ENCODE measurements at places on chromosomes 12 and 14. TPM values are rescaled to one million over a fixed set of nuclear protein-coding genes. Genes with fewer than 3 reads are reported as not detected.
A peak's percentile ranks its signal among the peaks of the same experiment; 100 is the strongest.

- DNase-seq, result no peak
Measured at GRCh38 chr14:85165094-85165493, 364.9 kb upstream of the FLRT2 start.

GRCh38 chr12:89945123-89945522 lies 236.5 kb upstream of the ATP2B1 start:
- DNase-seq, result no peak

DNA sequence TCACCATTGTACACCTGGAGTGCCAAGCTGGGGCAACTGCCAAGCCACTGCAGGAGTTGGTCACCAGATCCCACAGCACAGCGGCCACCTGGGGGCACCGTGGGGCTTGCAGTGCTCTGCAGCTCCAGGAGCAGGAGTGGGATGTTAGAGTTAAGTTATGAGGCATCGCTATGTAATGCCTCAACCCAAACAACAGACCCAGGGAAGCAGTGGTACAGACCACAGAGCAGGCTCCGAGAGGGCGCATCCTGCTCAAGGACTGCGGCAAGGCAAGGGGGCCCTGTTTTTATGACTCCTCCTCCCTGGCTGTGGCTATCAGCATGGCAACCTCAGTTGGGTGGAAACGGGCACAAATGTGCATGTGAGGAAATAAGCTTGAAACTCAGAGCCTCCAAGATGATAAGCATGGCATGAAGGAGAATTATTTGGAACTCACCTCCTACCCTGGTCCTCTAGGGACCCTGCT lies 63.1 kb downstream of the ARL6IP4 start:
- DNase-seq, result peak; percentile 90

GRCh38 chr12:11855983-11856374 lies 206.5 kb downstream of the ETV6 start:
- no peak for DNase-seq

GRCh38 chr12:46538976-46539375 lies 166.4 kb upstream of the SLC38A2 start:
- DNase-seq, result no peak

- no peak for DNase-seq
Measured at GRCh38 chr12:131830914-131831571, 2.9 kb downstream of the MMP17 start.

Gene VRTN
- not detected for total RNA-seq

Gene FITM1
- total RNA-seq, result 129 TPM

Measured in Right ventricle myocardium inferior (tissue), 1 donor.